ENCODE measurements at places on chromosomes 2 and 18. TPM values are rescaled to one million over a fixed set of nuclear protein-coding genes. Genes with fewer than 3 reads are reported as not detected.

The ATP8B1 gene
- 67.3 TPM for total RNA-seq

The GRHL1 gene
- total RNA-seq = 0.63 TPM

The CFC1 gene
- total RNA-seq = not detected

The TEKT4 gene
- total RNA-seq = not detected

The CMPK2 gene
- 1.5 TPM for total RNA-seq

The WIPF1 gene
- 7.6 TPM for total RNA-seq

The FOXD4L1 gene
- total RNA-seq = not detected

The GREB1L gene
- total RNA-seq = 1.2 TPM

The DUSP28 gene
- total RNA-seq = 1.8 TPM

The IL18R1 gene
- total RNA-seq = 3.7 TPM

The CD8A gene
- not detected for total RNA-seq

The CCDC121 gene
- 1.3 TPM for total RNA-seq

The SPDYA gene
- total RNA-seq = 1.3 TPM

The SPATS2L gene
- 26.7 TPM for total RNA-seq

The CYP27C1 gene
- total RNA-seq = under 0.01 TPM

The IL36G gene
- total RNA-seq = not detected

The ARHGAP15 gene
- not detected for total RNA-seq

Data from endothelial cell of coronary artery (primary cell).